ENCODE measurements at places on chromosomes 1 and 21. TPM values are rescaled to one million over a fixed set of nuclear protein-coding genes. Genes with fewer than 3 reads are reported as not detected.

The OR2M3 gene
- polyA plus RNA-seq: not detected

The RERE gene
- polyA plus RNA-seq: 69.0 TPM

DNA sequence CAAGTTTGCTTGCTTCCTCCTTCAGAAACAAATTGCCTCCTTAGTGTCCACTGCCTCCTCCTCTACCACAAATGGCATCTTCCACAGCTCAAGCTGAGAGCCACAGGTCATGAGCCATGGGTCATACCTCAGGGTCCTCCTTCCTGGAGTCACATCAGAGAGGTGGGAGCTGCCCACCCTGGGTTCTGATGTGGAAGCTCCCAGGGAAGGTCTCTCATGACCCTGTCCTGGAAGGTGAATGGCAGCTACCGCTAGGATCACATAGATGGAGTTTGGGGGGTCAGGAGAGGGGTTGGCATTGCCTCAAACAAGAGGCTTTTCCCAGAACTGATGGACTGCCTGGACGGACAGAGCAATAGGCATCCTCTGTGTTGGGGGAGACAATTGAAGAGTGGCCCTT lies 321.4 kb downstream of the MATN1 start:
- DNase-seq: no peak

- DNase-seq: no peak
Observed at GRCh38 chr1:19369396-19370090, 57.4 kb downstream of the SLC66A1 start.

The NHLH1 gene
- 0.05 TPM for polyA plus RNA-seq

The DENND2D gene
- polyA plus RNA-seq: 14.4 TPM

GRCh38 chr1:35406103-35406502 lies 137.6 kb downstream of the ZMYM4 start:
- no peak for DNase-seq

DNA sequence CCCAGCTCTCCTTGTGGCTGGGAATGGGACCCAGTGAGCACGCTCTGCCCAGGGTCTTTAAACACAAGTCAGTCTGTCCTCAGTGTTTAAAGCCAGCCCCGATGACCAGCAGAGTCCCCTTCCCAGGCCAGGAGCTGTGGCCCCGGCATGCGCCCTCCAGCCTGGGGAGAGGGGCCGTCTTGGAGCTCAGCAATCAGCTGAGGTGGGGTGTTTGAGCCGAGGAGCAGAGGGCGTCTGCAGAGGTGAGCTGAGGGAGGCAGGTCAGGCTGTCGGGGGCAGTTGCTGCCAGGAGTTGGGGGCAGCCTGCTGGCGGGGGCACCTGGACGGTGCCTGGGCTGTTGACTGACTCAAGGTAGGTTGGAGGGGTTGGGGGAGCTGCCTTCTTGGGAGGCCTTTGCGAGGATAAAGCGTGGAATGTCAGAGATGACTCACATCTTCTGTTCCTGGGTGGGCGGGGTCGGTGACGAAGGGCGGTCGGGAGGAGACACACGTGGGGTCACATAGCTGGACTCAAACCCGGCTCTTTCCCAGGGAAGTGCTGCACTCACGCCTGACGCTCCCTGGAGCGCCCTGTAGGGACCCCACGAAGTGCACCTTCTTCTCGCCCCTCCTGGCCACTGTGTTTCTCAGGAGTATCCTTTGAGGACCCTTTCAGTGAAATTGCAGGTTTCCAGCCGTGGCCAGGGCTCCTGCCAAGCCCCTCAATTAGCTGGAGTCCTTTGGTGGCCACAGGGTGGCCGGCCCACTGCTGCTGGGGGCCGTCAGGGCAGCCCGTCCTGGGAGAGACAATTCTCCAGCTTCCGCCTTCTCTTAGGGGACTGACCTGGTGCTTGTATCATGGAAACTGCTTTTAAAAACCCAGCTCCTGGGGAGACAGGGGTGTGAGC lies 86.2 kb downstream of the SIK1 start:
- DNase-seq: no peak

GRCh38 chr21:42039470-42039901 lies 29.3 kb upstream of the ZBTB21 start:
- no peak for DNase-seq

Data from urinary bladder (tissue), 4 donors.